Glutamatergic neuron (in vitro differentiated cells): ENCODE measurements at places on chromosomes 11 and 22. TPM values are rescaled to one million over a fixed set of nuclear protein-coding genes. Genes with fewer than 3 reads are reported as not detected.

- DNase-seq = peak; percentile 71
- peaks cover 3% of the 10 kb centered on the region for H3K4me1 ChIP-seq
- H3K27me3 ChIP-seq = peaks cover 3% of the 10 kb centered on the region
- H3K36me3 ChIP-seq = no peaks in the 10 kb centered on the region
- H3K27ac ChIP-seq = no peak overlapping the region
Observed at GRCh38 chr22:22848364-22848866, 39.2 kb upstream of the IGLL5 start.

- no peak overlapping the region for H3K27ac ChIP-seq
- no peaks in the 10 kb centered on the region for H3K36me3 ChIP-seq
- no peak for DNase-seq
- H3K4me1 ChIP-seq = no peaks in the 10 kb centered on the region
Observed at GRCh38 chr11:113587308-113587739, 112.1 kb upstream of the DRD2 start.

DNA sequence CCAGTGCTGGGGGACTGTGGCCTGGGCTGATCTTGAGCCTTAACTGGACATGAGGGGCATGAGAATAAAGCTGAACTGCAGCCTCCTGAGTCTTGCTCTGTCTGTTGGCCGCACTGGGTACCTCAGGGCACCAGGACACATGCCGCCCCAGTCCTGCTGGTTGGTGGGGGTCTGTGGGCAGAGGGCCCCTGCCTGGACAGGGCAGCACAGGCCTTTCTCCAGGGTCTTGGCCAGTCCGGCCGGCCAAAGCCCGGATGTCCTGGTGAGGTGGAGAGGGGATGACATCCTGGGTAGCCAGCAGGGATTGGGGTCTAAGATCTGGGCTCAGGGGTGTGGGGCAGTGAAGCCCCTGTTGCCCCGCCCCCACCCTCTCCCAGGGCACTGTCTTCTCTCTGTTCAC lies 1.5 kb upstream of the RPS6KA4 start:
- peaks cover 11% of the 10 kb centered on the region for H3K27me3 ChIP-seq
- no peak for DNase-seq
- no peak overlapping the region for H3K4me3 ChIP-seq
- peaks cover 6% of the 10 kb centered on the region for H3K4me1 ChIP-seq
- H3K36me3 ChIP-seq = no peaks in the 10 kb centered on the region

Gene SLC22A9
- not detected for total RNA-seq

Gene ACTN3
- total RNA-seq = 2.0 TPM

Gene PRDX5
- total RNA-seq = 418 TPM

- H3K4me3 ChIP-seq = no peak overlapping the region
- H3K36me3 ChIP-seq = no peaks in the 10 kb centered on the region
Observed at GRCh38 chr11:124071623-124071948, 30.5 kb upstream of the OR10G7 start.

Gene OR5P2
- total RNA-seq = not detected

Gene KCNJ11
- 1.2 TPM for total RNA-seq

DNA sequence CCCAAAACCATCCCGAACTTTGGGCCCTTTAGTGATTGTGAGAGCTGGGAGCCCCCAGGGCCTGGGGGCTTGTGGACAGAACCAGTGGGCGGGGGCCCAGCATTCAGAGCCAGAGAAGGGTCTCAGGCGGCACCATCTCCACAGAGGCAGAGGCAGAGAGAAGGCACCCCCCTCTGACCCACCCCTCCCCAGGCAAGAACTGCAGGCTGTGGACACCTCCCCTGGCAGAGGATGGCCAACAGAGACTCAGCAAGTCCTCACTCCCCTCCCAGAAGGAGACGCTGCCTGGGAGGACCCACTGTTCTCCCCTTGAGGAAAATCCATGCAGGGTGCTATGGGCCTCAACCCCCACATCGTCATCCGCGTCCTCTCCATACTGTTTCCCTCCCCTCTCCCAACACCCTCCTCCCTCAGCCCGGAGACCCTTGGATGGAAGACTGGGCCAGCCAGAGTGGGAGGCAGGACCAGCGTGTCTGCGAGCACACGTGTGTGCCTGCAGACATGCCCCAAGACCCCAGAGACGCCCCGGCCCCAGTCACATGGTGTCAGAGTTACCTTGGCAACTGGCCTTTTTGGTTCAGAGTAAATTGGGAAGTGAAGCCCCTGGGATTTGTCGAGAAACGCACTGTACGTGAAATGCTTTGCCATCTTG lies 42.6 kb downstream of the KCNC1 start:
- H3K36me3 ChIP-seq = no peaks in the 10 kb centered on the region
- peaks cover 13% of the 10 kb centered on the region for H3K4me1 ChIP-seq
- no peak overlapping the region for H3K27ac ChIP-seq

Gene DBX1
- total RNA-seq = 0.29 TPM

Gene SOX6
- 1.4 TPM for total RNA-seq

DNA sequence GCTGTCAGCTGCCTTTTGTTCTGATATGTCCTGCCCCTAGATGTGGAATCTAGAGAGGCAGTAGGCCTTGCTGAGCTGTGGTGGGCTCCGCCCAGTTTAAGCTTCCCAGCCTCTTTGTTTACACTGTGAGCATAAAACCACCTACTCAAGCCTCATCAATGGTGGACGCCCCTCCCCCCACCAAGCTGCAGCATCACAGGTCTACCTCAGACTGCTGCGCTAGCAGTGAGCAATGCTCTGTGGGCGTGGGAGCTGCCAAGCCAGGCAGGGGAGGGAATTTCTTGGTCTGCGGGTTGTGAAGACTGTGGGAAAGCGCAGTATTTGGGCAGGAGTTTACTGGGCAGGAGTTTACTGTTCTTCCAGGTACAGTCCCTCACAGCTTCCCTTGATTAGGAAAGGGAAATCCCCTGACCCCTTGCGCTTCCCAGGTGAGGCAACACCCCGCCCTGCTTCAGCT lies 98.5 kb downstream of the SMCO4 start:
- H3K4me1 ChIP-seq = peaks cover 3% of the 10 kb centered on the region
- H3K36me3 ChIP-seq = peaks cover 4% of the 10 kb centered on the region
- no peak overlapping the region for H3K27ac ChIP-seq
- no peak overlapping the region for H3K4me3 ChIP-seq
- peak; percentile 35 for DNase-seq

DNA sequence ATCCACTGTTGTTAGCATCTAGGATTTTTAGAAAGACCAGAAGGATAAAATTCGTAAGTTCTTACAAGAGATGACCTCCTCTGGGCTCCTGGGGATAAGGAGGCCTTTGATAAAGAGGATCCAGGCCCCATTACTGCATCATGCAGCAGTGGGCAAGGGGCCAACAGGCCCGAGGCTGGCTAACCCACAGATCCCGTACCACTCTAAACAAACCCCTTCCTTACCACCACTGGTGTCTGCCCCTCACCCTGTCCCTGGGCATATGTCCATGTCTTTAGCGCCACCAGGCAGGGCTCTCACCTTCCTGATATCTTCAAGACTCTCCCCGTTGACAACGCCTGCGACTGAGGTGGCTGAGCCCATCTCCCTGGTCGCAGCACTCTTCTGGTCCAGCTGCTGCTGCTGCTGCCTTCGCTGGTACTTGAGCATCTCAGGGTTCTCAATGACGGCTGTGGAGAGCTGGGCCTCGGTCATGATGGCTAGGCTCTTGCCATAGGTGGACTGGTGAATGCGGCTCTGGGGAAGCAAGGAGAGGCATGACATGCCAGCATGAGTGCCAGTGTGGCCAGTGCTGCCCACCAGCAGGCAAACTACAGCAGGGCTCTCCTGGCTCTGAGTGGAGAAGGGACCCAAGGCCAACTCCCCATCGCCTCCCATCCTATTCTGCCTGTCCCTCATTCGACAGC lies 46.2 kb downstream of the HIRA start:
- no peaks in the 10 kb centered on the region for H3K36me3 ChIP-seq
- no peak overlapping the region for H3K27ac ChIP-seq

DNA sequence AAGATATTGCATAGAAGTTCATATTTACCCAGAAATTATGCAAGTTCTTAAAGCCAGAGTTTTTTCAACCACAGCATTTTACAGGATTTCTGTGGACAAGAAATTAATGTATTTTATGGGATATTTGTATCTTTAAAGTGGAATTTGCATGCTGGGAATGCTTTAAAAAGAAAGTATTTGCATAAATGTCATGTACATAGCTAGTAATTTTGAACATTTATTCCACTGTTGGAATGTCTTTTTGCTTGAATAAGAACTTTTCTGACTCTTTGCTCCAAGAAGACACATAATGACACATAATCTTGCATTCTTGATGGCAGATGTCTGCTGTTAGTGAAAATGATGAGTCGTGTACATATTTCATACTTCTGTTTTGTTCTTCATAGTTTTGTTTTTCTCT lies 66.6 kb downstream of the ATXN10 start:
- H3K36me3 ChIP-seq = peaks cover 9% of the 10 kb centered on the region
- H3K27ac ChIP-seq = no peak overlapping the region
- H3K4me1 ChIP-seq = no peaks in the 10 kb centered on the region
- DNase-seq = no peak
- no peak overlapping the region for H3K4me3 ChIP-seq

- no peak overlapping the region for H3K4me3 ChIP-seq
- no peak overlapping the region for H3K27ac ChIP-seq
- no peaks in the 10 kb centered on the region for H3K36me3 ChIP-seq
- no peaks in the 10 kb centered on the region for H3K27me3 ChIP-seq
- H3K4me1 ChIP-seq = peaks cover 3% of the 10 kb centered on the region
Observed at GRCh38 chr22:27207907-27208306, 550.5 kb downstream of the MIAT start.

DNA sequence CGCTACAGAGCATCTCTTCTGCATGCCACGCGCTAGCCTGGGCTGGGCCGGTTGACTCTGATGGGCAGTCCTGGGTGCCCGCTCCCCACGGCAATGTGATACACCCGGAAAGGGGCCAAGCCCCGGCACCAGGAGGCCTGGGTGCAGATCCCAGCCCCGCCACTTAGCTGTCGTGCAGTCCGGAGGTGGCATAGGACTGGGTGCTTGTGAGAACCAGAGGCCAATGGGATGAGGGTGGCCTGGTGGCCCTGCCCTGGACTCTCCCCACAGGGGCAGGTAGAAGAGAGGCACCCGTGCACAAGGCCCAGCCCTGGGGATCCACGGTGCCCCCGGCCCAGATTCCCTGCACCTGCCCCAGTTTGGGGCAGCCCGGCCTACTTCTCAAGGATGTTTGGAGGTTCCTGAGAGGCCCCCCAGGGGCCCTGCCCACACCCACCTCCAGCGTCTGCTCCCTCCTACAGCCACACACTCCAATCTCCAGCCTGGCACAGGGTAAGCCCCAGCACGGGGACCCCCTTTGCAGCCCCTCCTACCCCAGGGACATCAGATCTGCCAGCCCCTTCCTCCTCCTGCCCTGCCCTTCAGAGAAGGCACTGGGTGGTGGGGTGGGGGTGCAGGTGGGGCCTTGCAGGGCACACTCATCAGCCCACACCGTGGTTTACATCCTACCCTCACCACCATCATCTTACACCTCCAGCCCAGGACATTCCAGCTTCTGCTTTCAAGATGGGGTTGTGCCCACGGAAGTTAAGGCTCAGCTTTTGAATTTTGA lies 66.9 kb downstream of the CYTH4 start:
- H3K36me3 ChIP-seq = no peaks in the 10 kb centered on the region
- H3K27ac ChIP-seq = no peak overlapping the region
- no peak for DNase-seq
- H3K4me1 ChIP-seq = peaks cover 4% of the 10 kb centered on the region
- no peak overlapping the region for H3K4me3 ChIP-seq
- peaks cover 8% of the 10 kb centered on the region for H3K27me3 ChIP-seq

- DNase-seq = no peak
- H3K36me3 ChIP-seq = no peaks in the 10 kb centered on the region
- H3K4me3 ChIP-seq = peak overlapping the region; percentile 96
- peak overlapping the region; percentile 97 for H3K27ac ChIP-seq
Observed at GRCh38 chr22:36065462-36065774, 36.8 kb upstream of the RBFOX2 start.

GRCh38 chr22:41286639-41287091 lies 678 bp upstream of the RANGAP1 start:
- H3K27ac ChIP-seq = peak overlapping the region; percentile 96
- H3K27me3 ChIP-seq = peaks cover 2% of the 10 kb centered on the region
- H3K36me3 ChIP-seq = no peaks in the 10 kb centered on the region
- H3K4me1 ChIP-seq = peaks cover 4% of the 10 kb centered on the region
- peak overlapping the region; percentile 95 for H3K4me3 ChIP-seq
- DNase-seq = no peak

GRCh38 chr22:23147617-23148387 lies 2.5 kb downstream of the RAB36 start:
- no peak for DNase-seq
- H3K4me3 ChIP-seq = peak overlapping the region; percentile 28
- H3K4me1 ChIP-seq = peaks cover 19% of the 10 kb centered on the region
- peaks cover 6% of the 10 kb centered on the region for H3K27me3 ChIP-seq

DNA sequence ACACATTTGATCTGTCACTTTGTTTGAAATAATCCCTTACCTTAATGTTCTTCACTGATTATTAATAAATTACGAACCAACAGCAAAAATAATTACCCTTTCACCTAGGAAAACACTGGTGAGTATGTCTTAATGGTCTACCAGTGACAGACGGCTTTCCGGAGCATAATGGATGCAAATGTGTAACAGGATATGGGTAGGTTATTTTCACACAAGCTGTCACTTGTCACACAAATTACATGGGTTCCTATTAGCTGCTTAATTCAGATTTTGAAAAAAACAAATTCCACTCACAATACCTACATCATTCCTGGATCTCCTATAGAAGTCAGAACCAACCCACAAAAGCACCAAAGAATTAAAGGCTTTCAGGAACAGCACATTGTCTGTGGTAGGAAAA lies 127.9 kb downstream of the WT1 start:
- peaks cover 28% of the 10 kb centered on the region for H3K4me1 ChIP-seq
- no peaks in the 10 kb centered on the region for H3K27me3 ChIP-seq
- no peak for DNase-seq
- H3K4me3 ChIP-seq = peak overlapping the region; percentile 56

DNA sequence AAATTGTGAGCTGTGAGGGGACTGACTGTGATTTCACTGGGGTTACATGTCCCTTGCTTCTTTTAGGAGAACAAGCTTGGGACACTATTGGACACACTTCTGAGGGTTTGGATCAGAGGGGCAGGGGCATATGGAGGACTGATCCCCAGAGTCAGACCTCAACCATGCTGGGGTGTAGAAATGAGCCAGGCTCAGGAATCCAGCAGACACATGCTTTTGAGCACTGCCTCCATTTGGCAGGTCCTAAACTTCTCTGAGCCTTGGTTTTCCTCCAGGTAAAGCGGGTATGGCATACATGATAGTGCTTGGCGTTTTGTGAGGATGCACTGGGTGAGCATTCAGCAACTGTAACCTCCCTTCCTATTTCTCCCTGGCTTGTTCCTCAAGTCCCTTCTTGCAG lies 74.7 kb downstream of the ADAMTS15 start:
- peaks cover 11% of the 10 kb centered on the region for H3K27me3 ChIP-seq
- H3K4me1 ChIP-seq = peaks cover 17% of the 10 kb centered on the region
- no peaks in the 10 kb centered on the region for H3K36me3 ChIP-seq
- no peak for DNase-seq
- H3K27ac ChIP-seq = peak overlapping the region; percentile 72
- H3K4me3 ChIP-seq = no peak overlapping the region

- no peak overlapping the region for H3K27ac ChIP-seq
- H3K4me1 ChIP-seq = no peaks in the 10 kb centered on the region
- H3K36me3 ChIP-seq = no peaks in the 10 kb centered on the region
Observed at GRCh38 chr11:103453915-103454709, 344.9 kb downstream of the DYNC2H1 start.

GRCh38 chr11:72669527-72669926 lies 4.7 kb downstream of the PDE2A start:
- no peaks in the 10 kb centered on the region for H3K36me3 ChIP-seq
- H3K4me1 ChIP-seq = peaks cover 25% of the 10 kb centered on the region
- H3K4me3 ChIP-seq = no peak overlapping the region
- H3K27ac ChIP-seq = no peak overlapping the region
- peaks cover 9% of the 10 kb centered on the region for H3K27me3 ChIP-seq

Gene MOGAT2
- not detected for total RNA-seq

Gene FREY1
- total RNA-seq = 0.78 TPM

Gene RIC3
- total RNA-seq = 34.4 TPM

GRCh38 chr22:26671317-26672059 lies 14.1 kb downstream of the MIAT start:
- DNase-seq = no peak
- peaks cover 72% of the 10 kb centered on the region for H3K4me1 ChIP-seq
- H3K36me3 ChIP-seq = no peaks in the 10 kb centered on the region
- peaks cover 38% of the 10 kb centered on the region for H3K27me3 ChIP-seq
- H3K27ac ChIP-seq = peak overlapping the region; percentile 97
